Stimulated activated CD8-positive, alpha-beta memory T cell treated with anti-CD3 and anti-CD28 coated beads, Interleukin-15, amount 100 ng/mL, for 48 hours (primary cell): ENCODE measurements at places on chromosomes 5 and 9.

- no peak for DNase-seq
Observed at GRCh38 chr9:18109675-18110074, 364.3 kb upstream of the ADAMTSL1 start.

DNA sequence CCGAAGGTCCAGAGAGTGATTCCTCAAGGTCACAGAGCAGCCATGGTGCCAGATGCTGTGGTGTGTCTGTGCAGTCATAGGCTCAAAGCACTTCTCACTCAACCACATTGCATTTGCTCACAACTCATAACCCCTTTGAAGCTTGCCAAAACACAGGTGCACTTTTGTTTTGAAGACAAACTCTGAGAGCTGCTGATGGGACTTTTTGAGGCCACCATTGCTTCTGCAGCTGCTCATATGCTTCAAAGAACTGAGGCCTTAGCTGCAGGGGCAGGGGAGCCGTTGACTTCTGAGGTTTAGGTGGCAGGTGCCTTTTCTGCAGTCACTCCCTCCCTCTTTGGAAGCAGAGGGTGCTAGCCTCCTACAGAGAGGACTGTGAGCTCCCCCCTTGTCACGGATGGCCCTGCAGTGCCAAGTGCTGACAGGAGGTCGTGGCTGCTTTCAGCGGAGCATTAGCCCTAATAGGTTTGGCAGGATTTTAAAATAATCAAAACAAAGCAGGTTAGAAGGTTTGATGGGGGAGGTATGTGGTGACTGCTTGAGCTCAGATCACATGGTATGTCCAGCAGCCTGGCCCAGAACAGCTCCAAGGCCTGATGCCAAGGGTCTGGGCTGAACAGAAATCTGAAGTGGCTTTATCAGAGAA is 232.1 kb downstream of the MAN2A1 start:
- DNase-seq, result peak; percentile 4

- no peak for DNase-seq
Observed at GRCh38 chr5:39670391-39670790, 245.6 kb upstream of the DAB2 start.

DNA sequence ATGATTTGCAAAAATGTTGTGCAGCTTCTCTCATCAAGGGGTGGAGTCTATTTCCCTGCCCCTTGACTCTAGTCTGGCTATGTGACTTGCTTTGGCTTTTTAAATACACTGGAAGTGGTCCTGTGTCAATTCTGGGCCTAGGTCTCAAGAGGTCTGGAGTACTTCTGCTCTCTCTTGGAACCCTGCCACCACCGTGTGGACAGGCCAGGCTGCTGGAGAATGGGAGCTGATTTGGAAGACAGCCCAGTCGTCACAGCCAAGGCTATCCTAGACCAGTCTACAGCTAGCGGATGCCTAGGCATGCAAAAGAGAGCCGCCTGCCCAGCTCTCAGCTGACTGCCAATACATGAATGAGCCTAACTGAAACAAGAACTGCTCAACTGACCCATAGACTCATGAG is 56.7 kb upstream of the CLINT1 start:
- DNase-seq, result no peak

GRCh38 chr5:64637144-64637543 is 53.2 kb upstream of the SHISAL2B start:
- peak; percentile 0 for DNase-seq

DNA sequence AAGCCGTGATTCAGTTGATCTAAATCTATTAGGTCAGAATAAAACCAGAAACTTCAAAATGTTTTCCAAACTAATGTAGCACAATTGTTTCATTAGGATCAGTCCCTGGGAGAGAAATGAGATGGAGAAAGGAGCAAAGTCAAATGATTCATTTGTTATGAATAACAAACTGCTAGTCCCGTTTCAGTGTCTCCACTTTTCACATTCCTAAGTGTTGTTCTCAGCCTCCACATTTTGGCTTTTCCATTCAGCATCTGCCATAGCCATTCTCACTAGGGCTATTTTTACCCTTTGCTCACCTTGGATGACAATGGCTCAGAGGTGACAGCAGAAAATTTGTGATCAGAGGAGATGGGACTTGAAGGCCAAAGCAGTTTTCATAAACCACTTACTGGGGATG is 314.1 kb upstream of the KIF2A start:
- no peak for DNase-seq

GRCh38 chr5:126965061-126965475 is 65.3 kb downstream of the MARCHF3 start:
- DNase-seq, result no peak

DNA sequence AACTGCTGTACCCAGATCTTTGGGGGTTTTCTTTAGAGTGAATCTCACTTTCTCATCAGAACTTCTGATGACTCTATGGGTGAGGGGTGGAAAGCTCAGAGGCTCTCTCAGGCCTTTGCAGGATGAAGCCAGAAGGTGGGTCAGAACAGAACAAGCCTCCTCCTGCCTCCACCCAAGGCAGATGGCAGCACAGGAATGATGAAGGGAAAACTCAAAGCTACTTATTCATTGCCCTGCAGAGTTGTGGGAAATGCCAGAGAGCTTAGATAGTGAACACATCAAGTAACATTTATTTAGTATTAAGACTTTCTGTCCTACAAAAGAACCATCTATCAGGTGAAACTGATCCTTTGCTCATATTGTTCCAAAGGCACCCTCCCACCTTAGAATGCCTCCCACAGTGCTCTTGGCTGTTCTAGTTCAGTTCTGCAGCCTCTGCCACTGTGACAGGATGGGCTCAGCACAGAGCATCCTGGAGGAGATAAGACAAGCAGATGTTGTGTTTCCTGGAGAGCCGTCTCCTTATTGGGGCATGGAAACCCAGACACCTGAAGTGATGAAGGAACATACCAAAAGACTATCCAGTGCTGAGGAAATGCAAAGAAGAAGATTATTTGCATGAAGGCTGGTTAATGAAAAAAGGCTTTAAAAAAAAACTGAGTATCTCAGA is 146.6 kb downstream of the ADAMTS12 start:
- no peak for DNase-seq

GRCh38 chr5:54049144-54049543 is 261.2 kb downstream of the ARL15 start:
- DNase-seq, result no peak

DNA sequence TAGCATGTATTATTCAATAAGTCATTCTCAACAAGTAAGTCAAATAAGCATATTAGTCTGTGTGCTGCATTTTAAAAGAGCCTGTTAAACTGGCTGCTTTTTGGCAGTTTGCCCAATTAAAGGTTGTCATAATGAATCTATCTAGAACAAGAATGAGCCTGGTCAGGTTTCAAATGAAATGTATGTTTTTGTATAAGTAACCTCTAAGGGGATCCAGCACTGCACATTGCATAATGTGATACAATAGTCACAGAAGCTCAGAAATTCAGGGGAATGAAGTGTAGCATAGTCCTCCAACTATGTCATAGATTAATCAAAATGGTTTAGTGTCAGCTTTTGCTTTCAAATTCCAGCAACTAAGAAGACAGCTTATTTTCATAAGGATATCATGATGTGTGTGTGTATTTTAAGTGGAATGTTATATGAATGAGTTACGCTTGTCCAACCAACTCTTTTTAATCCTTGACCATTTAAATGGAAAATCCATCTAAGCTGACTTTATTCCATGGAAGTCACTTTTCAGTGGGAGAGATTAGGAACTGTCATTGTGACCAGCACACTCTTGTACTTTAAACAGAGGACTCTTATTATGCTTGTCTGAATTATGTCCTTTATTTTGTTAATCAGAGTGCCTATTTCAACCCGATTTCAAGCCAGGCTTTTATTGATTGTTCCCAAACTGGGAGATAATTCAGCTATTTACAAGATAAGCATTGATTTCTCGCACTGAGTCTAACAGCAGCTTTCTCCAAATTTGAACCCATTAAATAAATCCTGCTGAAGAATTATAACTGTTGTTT is 283.9 kb upstream of the ADAMTSL1 start:
- no peak for DNase-seq

- DNase-seq, result no peak
Observed at GRCh38 chr5:176916337-176916736, 17.2 kb upstream of the HK3 start.

DNA sequence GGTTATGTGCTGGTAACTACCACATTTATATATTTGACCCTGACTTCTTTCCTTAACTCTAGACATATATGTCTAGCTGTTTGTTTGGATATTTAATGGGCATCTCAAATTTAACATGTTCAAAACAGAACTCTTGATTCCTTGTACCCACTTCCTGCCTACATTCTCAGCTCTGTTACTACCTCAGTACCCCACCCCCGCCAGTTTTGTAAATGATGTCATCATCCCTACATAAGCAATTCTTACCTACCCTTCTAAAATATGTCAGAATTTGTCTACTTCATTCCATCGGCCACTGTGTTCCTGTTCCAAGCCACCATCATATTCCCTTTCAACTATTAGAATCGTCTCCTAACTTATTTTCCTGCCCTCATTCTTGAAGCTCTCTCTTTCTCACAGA is 4.8 kb downstream of the RAD50 start:
- DNase-seq, result no peak

DNA sequence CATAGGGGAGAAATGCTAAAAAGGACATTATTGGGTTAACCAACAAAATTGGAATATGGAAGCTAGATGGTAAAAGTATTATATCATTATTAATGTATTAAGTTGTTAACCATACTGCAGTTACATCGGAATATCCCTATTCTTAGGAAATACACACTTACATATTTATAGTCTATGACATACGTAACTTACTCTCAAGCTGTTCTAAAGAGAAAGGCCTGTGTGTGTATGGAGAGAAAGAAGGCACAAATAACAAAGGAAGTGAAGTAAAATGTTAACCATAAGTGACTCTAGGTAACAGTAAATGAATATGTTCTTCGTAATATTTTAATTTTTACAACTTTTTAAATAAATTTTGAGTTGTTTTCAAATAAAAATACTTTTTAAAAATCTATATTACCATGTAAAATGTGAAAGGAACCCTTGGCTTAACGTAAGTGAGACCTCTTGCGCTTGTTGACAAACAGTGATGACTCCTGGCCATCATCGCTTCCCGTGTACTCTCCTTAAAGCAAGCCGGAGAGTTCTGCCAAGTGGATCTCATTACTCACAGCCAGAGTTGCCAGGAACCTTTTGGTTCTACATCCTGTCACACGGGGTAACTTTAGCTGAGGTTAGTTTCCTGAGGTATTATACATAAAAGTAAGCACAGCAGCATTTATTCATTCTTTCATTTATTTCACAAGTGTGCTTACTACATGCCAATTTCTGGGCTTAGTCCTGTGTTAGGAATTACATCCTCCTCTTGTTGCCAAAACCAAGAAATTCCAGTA is 165.4 kb downstream of the EPB41L4A start:
- DNase-seq, result no peak

GRCh38 chr5:172450861-172451695 is 3.2 kb downstream of the SH3PXD2B start:
- peak; percentile 17 for DNase-seq

DNA sequence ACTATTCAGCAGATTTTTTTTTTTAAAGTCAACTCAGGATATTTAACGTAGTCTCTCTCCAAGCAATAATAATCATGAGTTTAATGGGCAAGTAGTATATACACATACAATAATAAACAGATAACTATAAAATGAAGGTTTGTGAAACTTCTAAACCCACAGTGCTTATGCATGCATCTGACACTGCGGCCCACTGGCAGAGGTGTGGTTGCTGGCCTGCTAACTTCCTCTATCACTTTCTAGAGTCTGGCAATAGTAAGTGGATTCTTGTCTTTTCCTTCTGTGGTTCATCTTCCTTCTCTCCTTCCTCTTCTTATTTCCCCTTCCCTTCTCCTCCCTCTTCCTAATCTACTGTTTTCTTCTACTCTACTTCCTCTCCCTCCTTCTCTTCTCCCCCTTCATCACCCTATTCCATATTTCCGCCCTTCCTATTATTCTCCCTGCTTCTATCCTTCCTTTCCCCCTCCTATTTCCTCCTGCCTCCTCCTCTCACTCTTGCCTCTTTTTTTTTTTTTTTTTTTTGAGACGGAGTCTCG is 18.6 kb upstream of the AGXT2 start:
- DNase-seq, result no peak

DNA sequence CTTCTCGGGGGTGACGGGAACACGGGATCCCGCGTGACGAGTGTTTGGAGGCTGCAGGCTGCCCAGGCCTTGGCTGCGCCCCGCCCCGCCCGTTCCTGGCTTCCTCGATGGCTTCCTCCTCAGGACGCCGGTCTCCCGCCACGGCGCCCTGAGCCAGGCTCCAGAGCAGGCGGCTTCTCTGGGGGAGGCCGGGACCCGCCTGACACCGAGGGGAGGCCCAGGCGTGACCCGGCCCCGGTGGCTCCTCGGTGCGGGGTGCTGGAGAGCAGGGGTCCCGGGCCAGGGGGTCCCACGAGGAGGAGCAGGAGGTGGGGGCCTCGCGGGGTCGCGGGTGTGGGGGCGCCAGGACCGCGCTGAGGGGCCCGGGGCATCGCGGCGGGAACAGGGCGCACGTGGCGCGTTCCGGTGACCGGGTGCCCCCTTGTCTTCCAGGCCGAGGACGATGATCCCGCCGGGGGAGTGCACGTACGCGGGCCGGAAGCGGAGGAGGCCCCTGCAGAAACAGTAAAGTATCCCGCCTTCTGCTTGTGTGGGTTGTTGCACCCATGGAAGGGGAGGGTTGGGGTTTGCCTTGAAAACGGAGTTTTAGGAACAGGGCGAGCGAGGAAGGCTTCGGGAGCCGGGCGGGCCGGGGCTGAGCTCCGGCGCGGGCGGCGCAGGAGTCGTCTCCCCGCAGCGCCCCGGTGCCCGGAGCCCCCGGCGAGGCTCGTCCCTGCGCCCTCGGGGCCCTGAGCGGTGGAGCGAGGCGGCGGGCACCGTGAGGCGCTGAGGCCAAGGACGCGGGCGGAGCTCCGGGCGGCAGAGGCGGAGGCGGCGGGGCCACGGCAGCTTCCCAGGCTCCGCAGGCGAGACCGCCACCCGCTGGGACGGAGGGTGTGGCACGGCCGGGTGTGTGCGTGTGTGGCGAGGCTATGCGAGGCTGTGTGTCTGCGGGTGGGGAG is 22.2 kb downstream of the AHRR start:
- DNase-seq, result no peak

GRCh38 chr5:90096415-90097081 is 313.0 kb downstream of the CETN3 start:
- DNase-seq, result no peak

GRCh38 chr9:96044401-96044800 is 168.9 kb downstream of the ERCC6L2 start:
- no peak for DNase-seq

GRCh38 chr5:87741881-87742280 is 329.2 kb upstream of the CCNH start:
- no peak for DNase-seq

DNA sequence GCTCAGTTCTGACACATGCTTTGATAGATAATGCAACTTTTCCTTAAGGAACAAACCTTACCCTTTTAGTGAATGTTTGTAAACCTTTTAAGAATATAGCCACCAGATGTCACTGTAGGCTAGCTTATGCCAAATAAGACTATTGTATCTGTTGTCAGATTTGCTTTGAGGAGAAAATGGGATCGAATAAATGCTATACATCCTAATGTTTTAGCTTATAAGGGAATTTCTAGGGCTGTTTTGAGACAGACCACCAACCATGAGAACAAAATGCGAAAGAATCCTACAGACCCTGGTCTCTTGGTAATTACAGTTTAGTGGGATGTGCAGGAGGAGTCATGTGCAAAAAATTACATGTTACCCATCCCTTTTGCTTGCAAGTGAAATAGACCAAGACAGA is 127.6 kb upstream of the NMUR2 start:
- DNase-seq, result no peak
